Activated CD4-positive, alpha-beta T cell treated with anti-CD3 and anti-CD28 coated beads, Interleukin-2, amount 10 ng/mL, durations not matched to agents 24 days and 14 days (primary cell): ENCODE measurements at places on chromosomes 11 and 22. TPM values are rescaled to one million over a fixed set of nuclear protein-coding genes. Genes with fewer than 3 reads are reported as not detected.

- no peak for DNase-seq
Observed at GRCh38 chr11:72012897-72013721, 14.4 kb downstream of the IL18BP start.

- no peak for DNase-seq
Observed at GRCh38 chr11:91913407-91913806, 311.2 kb upstream of the FAT3 start.

Gene MS4A15
- not detected in 2 replicates for total RNA-seq

DNA sequence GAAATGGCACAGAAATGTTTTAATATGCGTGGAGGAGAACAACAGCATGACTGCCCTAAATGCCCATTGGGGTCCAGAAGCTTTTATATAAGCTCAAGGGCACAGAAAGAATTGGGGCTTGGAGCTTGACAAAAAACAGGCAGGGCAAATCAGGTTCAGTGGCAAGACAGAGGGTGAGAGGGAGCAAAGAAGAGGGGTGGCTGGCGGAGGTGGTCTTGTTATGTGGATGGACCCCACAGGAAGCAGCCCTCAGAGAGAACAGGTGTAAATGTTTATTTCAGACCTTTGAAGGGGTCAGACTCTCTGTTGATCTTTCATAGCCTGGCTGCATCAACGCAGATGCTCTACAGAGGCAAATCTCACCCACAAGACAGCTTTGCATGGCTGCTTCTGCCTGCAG lies 213.1 kb upstream of the B3GAT1 start:
- DNase-seq = no peak

Gene KLHL35
- 1.7 and 2.0 TPM in 2 replicates for total RNA-seq

DNA sequence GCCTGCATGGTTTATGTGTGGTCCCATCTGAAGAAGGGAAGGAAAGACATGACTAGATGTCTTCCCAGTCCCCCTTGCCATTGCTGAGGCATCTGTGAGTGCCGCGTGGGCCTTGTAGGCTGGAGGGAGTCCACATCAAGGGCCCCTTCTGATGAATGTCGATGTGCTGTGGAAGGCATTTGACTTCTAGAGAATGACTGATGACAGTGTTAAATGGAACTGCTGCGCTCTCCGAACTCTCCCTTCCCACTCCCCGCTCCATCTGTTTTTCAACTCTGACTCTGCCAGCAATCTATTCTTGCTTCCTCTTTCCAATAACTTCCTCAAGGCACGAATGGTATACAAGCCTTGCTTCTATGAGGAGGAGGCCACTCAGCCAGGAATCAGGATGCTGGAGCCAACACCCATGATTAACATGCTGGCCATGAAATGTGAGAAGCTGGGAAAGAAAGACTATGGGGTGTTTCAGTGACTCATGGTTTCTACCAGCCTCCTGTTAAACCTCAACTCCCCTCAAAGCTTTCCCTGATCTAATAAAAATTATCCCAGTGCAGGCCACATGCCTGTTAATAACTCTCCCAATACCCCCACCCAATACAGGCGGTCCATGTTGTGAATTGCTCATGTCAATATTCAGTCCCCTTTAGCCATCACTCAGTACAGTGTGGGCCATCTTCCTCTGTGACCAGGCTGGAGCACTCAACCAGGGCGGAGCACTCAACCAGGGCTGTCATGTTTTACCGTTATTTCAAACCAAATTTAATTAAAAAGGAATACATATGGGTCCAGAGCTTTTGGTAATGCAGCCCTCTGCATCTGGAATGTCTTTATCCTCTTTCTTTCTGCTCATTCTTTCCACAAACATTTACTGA lies 46.4 kb upstream of the TBCEL start:
- no peak for DNase-seq

GRCh38 chr22:47439643-47440265 lies 677.3 kb downstream of the TBC1D22A start:
- DNase-seq = no peak

Gene OR52N4
- total RNA-seq = 0.38 TPM in 1 of 2 replicates, not detected in the other

Gene CHRDL2
- total RNA-seq = not detected in 2 replicates

GRCh38 chr11:111846636-111847035 lies 24.7 kb downstream of the ALG9 start:
- DNase-seq = no peak

Gene APOBEC3G
- 47.2 and 48.5 TPM in 2 replicates for total RNA-seq

DNA sequence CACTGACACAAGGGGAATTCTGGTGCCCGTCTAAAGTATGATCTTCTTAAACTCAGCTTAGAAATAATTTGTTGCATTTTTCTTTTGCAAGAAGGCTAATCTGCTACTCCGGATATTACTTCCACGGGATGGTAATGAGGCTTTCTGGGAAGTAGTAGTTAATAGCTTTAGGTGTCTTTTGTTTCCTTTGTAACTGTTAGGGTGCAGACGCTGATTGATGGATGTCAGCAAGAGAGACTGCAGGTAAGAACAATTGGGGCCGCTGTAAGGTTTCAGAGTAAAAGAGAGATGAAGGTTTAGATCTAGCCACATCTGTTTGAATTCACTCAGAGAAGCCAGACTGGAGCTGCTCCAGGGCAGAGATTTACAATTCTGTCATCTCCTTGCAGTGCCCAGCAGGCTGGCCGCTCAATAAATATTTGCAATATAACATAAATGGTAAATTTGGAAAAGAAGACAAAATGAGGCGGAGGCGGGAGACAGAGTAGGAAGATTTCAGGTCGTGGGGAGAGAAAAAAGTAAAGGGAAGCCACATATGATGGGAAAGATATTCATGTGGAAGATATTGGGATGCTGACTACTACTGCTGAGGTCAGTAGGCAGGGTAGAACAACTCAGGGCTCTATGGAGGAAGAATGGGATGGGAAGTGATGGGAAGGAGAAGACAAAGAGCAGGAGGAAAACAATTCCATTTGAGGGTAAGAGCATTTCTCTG lies 320.5 kb downstream of the AASDHPPT start:
- DNase-seq = no peak

DNA sequence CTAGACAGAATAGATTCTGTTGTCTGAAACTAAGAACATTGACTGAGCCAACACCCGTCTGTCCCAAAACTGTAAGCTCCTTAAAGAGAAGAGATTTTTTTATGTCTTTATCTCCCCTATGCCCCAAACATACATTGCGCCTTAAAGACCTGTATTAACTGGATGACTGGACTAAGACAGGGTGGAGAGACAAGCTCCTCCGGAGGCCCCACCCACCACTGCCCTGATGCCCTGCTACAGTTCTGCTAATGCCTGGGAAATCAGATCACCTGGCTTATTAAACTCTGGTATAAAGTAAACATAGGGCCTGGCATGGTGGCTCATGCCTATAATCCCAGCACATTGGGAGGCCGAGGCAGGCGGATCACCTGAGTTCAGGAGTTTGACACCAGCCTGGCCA lies 203.7 kb downstream of the TENM4 start:
- DNase-seq = no peak

GRCh38 chr11:13304655-13305335 lies 27.2 kb downstream of the BMAL1 start:
- no peak for DNase-seq

Gene CAT
- 17.4 and 19.0 TPM in 2 replicates for total RNA-seq

- peak; percentile 76 for DNase-seq
Observed at GRCh38 chr11:44726283-44727113, at the start of gene TSPAN18. Gene TSPAN18, plus strand, starts transcription at chr11:44726962. Its CDS starts 179,455 bp downstream, at chr11:44906417.
